ENCODE measurements at places on chromosomes 2 and 18.

DNA sequence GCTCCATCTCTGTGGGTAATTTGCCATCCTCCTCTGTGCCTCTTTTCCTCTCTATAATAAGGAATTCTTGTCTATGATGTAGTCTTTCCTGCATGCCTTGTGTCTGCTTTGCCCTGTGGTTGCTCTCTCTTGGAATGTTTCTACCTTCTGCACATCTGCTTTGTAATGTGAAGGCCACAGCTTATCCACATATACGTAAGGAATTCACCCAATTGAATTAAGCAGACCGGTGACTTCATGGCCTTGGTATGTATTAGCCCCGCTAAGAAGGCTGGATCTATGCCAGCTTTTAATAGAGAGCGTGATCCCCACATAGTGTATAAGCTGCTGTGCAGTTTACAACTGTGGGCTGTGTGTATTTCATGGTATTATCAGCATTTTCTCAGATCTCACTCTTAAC, 274.7 kb downstream of the RNF144A start:
- DNase-seq: peak; percentile 17

DNA sequence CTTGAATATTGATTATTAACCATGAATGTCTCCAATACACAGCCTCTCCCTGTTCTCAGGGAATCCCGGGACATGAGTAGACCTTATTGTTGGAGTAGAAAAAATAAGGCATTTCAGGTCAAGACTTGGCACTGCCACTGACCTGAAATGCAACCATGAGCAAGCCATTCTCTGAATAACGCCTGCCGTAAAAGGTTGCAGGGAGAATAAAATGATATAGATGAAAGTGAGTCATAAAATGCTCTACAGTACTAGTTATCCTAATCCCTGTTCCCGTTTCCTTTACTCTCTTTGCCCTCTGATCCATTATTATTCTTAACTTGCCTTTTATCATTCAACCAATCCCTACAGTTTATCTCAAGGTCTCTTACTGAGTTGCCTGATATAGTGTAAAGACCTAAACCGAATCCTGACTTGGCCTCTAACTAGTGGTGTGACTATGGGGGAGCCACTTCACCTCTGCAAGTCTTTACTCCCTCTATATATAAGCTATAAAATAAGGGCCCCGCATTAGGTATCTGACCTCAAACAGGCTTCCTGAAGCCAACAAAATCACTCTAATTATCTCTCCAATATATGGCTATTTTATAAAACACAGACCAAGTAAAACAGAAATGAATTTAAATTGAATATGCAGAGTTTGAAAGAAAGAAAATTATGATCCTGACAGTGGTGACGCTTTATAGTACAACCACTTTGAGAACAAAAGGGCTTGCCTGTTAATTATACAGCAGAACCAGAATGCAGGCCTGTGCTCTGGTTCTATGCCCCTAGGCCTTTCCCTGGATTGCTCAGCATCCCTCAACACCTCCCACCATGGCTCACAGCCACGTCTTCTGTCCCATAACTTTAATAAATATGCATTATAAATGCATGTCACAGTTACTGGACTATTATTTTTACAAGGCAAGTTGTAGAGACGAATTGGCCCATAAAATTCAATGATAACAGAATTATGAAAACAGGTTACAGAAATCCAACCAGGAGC, 183.1 kb downstream of the STK39 start:
- no peak for DNase-seq

- DNase-seq: no peak
Observed at GRCh38 chr2:172472446-172473033, 45.2 kb downstream of the ITGA6 start.

DNA sequence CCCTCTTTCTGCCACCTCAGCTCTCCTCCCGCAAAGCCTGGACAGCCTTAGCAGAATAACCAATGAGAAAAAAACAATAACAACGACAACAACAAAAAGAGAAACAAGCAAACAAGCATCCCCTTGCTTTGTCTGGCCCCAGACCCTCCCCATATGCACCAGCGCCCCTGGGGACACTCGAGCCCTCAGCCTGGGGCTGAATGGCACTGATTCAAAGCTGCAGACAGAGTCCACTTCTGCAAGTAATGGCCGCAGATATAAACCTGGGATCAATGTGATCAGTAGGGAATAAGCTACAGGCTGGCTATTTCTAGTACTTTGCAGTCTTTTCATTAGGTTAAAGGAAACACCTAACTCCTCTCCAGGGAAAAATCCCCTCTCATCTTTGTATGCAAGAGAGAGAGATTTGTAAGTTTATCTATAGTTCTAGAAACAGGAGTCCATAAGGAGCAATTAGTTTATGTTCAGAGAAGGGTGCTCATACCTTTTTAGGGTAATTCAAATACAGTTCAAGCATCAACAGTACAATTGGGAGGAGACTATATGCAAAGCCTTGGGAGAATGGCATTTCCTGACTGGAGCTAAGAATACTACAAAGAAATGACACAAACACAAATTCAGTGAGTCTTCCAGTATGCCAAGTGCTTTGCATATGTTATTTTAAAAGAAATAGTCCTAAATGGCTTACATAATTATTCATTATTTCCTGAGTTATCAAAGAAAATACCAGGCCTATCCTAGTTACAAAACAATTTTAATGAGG, 122.3 kb upstream of the DDX18 start:
- DNase-seq: no peak

GRCh38 chr2:137467246-137467862, 496.9 kb upstream of the HNMT start:
- DNase-seq: no peak

DNA sequence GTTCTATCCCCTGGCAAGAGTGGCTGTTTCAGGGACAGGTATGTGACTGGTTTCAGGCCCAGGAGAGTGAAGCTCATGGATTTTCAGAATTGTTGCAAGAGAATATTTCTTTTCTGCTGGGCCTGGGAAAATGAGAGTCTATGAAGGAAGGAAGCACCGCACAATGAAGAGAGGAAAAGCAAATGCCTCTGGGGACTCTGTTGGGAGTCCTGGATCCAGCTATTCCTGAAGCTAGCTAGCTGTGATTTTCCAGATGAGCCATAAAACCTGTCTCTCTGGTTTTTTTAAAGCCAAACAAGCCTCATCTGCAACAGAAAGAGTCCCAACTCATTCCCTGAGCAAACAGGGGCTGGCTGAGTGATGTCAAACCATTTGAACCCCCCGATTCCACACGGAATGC, 53.7 kb downstream of the CRACDL start:
- DNase-seq: no peak

- no peak for DNase-seq
Observed at GRCh38 chr18:58941426-58942099, 76.9 kb downstream of the ZNF532 start.

- DNase-seq: no peak
Observed at GRCh38 chr2:241082341-241083090, 19.6 kb downstream of the MTERF4 start.

DNA sequence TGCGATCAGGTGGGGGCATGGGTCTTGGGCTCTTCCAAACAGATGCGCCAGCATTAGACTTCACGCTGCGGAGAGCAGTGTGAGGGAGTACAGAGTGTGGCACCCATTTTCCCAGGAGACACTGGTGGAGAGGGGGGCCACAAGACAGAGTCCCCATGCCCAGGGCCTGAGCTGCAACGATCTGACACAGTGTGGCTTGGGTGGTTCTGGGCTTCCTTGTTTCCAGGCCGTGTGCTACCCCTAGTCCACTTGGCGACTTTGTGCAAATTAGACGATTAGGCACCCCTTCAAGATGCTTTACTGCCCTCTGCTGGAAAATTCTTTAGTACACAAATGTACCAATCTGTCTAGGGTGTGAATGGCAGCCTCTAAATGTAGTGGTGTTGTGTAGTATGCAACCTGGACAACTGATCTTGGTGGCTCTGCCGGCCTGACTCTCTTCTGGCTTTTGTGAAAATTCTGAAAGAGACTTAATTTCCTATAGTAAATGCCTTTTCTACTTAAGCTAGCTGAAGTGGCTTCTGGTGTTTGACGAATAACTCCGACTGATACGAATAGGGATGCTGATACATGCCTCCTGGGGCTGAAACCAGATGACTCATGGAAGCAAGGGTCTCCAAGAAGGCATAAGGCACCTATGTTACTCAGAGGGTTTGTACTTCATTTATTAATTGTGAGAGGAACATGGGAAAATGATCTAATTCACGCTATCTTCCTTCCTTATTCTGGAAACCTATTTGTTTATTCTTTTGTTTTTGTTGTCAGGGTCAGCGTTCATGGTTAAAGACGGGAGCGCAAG, 92.3 kb upstream of the SMAD2 start:
- peak; percentile 27 for DNase-seq

GRCh38 chr2:194672994-194673393, 984.0 kb upstream of the SLC39A10 start:
- no peak for DNase-seq
